GM12891 (cell line): ENCODE measurements at places on chromosomes 3 and 15.

GRCh38 chr3:15797642-15798303 lies at the start of gene ANKRD28:
Gene ANKRD28, minus strand, starts transcription at chr3:15797979. Its CDS starts 1,458 bp downstream, at chr3:15796521.
- no peak for DNase-seq

- DNase-seq, result no peak
Observed at GRCh38 chr3:81581966-81582599, 179.4 kb downstream of the GBE1 start.

GRCh38 chr3:161560008-161560637 lies 63.5 kb downstream of the OTOL1 start:
- DNase-seq, result no peak

DNA sequence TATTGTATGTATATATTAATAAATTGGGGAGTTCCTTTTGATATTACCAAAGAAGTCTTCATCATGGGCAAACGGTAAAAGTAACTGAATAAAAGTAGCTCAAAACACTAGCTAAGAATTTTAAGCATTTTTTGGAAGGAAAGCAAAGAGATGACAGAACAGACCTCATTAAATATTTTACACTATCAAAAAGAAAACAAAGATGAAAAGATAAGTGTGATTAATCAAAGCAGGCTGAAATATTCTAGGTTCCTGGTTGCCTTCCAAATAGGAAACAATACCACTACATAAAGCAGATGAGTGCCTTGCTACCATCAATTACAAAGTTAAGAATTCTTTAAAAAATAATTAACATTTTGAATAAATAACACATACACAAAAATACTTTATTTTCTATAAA lies 3.6 kb downstream of the NKIRAS1 start:
- no peak for DNase-seq

- no peak for DNase-seq
Observed at GRCh38 chr3:150308481-150309256, 99.4 kb upstream of the TSC22D2 start.
